ENCODE measurements at places on chromosomes 16 and 17.

DNA sequence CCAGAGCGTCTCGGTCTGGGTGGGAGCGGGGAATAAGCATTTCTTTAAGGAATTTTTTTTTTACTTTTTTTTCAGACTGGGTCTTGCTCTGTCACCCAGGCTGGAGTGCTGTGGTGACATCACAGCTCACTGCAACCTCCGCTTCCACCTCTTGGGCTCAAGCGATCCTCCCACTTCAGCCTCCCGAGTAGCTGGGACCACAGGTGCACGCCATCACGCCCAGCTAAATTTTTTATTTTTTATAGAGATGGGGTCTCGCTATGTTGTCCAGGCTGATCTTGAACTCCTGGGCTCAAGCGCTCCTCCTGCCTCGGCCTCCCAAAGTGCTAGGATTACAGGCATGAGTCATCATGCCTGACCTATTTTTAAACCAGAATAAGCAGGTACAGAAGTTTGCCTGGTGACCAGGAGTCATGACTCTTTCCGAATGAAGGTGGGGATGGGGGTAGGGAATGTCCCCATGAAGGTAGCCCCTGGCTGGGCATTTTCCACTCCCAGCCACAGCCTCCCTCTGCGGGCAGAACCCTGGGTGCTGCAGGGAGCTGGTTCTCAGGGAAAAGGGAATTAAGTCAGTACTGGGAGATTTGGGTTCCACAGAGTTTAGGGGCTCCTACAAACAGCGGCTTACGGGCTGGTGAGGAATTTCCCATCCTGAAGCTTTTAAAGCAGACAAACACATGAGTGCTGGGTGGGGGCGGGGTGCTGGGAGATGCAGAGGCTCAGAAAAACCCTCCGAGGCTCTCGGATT, 48.3 kb downstream of the TBC1D16 start:
- DNase-seq, result no peak

GRCh38 chr17:59353106-59353854, 21.8 kb downstream of the YPEL2 start:
- DNase-seq, result no peak

DNA sequence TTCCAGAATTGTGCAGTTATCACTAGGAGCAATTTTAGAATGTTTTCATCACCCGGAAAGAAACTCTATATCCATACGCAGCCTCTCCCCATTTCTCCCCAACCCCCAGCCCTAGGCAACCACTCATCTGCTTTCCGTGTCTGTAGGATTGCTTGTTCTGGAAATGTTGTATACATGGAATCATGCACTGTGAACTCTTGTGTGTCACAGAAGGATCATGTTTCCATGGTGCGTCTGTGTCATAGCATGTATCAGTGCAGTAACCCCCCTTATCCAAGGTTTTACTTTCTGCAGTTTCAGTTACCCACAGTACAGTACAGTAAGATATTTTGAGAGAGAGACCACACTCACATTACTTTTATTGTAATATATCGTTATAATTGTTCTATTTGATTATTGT, 299.4 kb downstream of the CPPED1 start:
- DNase-seq, result no peak

DNA sequence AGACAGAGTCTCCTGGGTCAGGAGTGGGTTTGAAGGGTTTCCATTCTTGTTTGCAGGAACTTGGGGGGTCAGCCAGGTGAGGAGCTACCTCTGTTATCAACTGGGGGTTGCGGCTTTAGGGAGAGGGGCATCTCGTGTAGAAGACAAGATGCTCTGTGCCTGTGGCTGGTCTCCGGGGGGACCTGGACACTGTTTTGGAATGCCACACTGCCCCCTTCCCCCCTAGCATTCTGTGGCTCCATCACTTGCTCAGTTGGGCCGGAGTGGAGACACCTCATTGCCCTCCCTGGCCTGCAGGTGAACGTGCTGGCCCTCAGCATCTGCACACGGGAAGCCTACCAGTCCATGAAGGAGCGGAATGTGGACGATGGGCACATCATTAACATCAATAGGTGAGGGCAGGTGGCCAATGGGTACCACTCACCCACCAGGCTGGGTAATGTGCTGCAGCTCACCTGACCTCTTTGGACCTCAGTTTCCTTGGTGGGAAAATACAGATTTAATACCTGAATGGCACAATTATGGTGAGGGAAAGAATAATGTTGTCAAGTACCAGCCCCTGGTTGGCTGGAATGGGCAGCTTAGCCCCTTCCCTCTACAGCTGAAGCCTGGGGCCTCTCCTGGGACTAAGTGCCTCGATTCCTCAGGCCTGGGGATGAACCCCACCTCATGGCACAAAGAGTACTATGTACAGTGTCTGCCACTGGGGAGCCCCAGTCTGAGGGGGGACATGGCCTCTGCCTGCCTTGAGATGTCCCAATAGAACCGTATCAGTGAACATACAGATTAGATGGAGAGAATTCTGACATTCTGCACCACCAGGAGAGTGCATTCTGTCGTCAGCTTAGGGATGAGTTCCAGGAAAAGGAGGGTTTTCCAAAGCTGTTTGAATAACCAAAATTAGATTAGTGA, 3.3 kb upstream of the MRM1 start:
- no peak for DNase-seq

DNA sequence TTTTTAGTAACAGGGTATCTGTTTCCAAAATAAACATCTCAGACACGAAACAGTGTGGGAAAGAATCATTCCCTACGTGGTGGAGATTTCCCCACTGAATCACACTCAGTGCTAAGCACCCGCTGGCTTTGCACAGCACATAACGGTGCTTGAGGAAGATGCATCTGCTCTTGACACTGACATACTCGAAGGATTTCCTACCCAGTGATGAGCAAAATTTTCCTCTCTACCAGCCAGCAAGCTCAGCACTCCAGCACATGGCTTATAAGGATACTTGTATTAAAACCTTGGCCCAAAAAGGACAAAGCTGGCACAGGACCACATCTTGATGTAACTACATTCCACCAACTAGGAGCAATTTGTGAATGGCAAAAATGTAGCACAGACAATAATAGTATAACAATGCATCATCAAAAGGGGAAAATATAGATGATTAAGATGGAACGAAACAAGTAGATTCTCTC, 59.0 kb downstream of the ANKFY1 start:
- no peak for DNase-seq

GRCh38 chr16:47198180-47198575, 54.4 kb upstream of the NETO2 start:
- DNase-seq, result no peak

- DNase-seq, result no peak
Observed at GRCh38 chr16:87123356-87124001, 193.7 kb downstream of the C16orf95 start.

DNA sequence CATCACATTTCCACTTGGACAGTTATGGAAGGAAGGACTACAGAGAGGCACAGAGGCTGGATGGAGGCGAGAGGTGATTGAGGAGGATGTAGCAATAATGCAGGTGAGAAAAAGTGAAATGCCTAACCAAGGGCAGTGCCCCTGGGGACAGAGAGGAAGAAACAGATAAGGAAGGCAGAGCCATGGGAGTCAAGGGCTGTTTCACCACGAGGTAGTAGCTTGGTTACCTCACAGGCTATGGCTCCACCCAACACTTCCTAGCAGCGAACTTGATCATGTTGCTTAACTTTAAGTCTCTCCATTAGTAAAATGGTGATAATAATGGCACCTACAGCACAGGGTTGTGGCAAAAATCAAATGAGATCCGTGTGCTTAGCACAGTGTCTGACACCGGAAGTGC, 83.9 kb downstream of the YPEL2 start:
- DNase-seq, result no peak

GRCh38 chr17:40286473-40286872, 1.2 kb upstream of the CDC6 start:
- no peak for DNase-seq
